ENCODE measurements at places on chromosomes 1 and 21.

GRCh38 chr1:222384531-222384930, 163.4 kb downstream of the HHIPL2 start:
- no peak for DNase-seq

- no peak for DNase-seq
These were observed 157.6 kb downstream of the CACNA1E start for GRCh38 chr1:181640956-181641355.

DNA sequence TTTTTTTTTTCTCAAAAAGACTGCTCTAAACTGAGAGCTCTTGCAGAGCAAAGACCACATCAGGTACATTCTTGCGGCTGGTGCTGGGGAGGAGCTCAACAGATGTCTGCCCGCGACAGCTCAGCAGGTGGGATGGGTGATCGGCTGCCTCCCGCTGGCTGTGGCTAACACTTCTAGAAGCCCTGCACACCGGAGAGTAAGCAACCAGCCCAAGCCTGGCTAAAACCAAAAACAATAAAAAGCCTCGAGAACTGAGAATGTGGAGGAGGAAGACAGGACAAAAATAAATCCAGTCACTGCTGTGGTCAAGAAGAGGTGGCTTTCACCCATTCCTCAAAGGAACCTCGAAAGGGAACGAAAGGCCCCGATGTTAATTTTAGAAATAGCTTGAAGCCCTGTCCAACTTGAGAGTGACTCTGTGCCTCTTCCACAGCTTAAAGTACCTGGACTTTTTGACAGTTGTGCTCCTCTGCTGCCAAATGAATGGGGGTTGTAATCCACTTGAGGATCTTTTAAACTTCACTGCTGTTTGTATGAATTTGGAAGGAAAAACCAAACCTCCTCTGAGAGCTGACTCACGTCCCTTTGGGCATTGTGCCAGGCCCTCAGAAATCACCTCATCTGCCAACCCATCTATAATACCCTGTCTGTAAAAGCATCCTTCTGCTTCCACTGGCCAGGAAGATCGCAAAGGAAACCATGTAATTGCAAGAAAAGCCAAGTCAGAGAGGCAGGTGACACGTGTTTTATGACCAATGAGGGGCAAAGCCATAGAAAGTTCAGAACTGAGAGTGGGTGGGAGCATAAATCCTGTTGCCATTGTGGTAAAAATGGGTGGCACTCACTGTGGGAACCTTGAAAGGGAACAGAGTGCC, 78.6 kb downstream of the KCNN3 start:
- no peak for DNase-seq

DNA sequence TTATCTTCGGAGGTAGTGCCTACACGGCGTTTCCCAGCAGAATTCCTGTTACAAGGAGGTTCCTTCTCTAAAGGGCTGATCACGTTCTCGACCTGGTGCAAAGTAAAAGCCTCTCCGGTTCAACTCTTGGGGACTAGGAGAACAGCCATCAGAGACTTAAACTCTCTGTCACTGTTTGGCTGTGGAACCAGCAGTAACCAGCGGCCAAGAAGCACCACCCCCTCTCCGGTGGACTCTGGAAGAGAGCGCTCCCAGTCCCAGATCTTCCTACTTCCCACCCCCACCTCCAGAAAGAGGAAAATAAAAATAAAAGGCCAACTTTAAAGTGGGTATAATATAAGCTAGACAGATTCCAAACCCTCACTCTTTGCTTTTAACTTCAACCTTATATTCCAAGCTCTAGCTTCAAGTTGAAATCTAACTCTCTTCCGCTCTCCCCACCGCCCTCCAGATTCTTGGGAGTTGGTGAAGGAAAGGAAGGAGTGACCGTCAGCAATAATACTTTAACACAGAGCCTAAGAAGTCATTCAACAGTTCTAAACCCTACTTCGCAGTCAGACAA, 2.9 kb downstream of the BRINP3 start:
- DNase-seq = no peak

DNA sequence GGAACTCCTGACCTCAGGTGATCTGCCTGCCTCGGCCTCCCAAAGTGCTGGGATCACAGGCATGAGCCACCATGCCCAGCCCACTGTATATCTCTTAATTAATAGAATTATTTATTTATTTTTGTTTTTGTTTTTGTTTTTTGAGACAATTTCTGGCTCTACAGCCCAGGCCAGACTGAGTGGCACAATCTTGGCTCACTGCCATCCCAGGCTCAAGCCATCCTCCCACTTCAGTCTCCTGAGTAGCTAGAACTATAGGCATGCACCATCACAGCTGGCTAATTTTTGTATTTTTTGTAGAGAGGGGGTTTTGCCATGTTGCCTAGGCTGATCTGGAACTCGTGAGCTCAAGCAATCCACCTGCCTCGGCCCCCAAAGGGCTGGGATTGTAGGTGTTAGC, 15.7 kb upstream of the WDTC1 start:
- DNase-seq = no peak

GRCh38 chr1:9075022-9075421, 5.6 kb upstream of the SLC2A5 start:
- peak; percentile 68 for DNase-seq

GRCh38 chr1:173161510-173162221, 45.5 kb downstream of the TNFSF4 start:
- DNase-seq = no peak

DNA sequence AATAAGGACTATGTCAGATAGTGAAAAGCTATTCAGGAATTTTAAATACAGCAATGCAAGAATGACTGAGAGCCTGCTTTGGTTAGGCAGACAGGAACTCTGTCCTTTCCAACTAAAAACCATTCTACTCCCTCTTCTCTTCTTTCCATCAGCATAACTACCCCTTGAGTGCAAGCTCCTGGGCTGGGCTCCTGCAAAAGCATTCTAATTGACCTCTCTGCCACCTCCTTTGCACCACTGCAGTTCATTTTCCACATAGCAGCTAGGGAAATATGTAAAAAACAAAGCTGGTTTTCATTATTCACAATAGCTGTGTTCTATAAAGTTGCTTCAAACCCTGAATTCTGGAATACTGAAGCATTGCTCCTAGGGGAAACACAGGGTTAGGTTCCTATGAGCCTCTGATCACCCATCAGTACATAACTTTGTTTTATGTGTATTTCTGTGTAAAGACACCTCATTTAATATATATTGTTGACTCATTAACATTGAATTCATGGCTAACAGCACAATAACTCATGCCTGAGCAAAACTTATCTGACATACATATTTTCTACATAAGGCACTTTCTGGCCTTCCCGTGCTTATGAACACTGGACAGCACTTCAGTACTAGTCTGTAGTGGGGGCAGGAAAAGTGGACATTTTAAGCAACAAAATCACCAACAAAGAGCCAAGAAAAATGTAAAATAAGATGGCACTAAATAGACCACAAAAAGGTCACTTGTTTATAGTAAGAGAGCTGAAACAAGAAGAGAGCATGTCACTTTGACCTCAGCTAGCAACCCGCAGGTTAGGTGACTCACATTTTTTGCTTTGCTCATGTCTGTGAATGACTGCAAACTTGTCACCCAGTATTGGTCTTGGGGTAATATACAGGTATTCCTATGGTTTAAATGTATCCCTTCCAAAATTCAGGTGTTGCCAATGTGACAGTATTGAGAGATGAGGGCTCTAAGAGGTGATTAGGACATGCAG, 57.9 kb upstream of the IRF2BP2 start:
- no peak for DNase-seq

GRCh38 chr1:74772945-74773344, 40.0 kb downstream of the TYW3 start:
- no peak for DNase-seq

DNA sequence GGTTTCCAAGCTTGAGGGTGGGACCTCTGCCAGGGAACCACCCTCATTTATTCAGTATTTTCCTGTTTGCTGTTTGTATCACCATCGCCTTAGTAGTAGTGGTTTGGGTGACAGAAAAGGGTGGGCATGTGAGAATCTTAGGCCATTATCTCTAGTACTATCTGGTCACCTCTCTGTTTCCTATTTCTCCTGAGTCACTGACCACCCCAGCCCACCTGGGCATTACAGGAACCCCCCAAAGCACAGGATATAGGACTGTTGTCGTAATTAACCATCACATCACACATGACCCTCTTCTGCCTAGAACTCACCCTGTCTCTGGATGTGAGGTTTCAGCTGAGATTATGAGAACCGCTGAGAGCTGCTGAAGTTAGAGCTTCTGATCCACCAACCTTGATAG, 60.4 kb downstream of the IL23R start:
- no peak for DNase-seq

- DNase-seq = no peak
These were observed 35.6 kb downstream of the ADARB1 start for GRCh38 chr21:45109831-45110492.

- DNase-seq = peak; percentile 36
These were observed 1021.5 kb upstream of the ADGRL2 start for GRCh38 chr1:80779275-80779674.

GRCh38 chr1:241611063-241611462, 29.1 kb downstream of the CHML start:
- DNase-seq = no peak

GRCh38 chr1:58155418-58156123, 391.0 kb downstream of the OMA1 start:
- no peak for DNase-seq

DNA sequence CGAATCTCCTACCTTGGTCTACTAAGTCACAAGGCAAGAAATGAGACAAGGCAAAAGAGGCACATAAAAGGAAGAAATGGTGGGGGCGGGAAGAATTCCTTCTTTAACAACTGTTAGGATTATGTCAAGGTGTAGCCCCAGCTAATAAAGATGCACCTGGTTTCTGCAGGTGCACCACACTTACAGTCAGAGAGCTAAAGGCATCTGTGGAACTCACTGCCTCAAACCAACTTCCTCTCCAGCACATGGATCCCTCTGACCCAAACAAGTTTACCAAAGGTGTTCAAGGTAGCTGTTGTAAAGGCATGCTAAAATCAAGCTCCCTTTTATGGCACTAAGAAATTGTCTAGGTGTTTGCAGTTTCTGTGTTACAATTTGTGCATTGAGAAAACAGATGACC, 38.1 kb downstream of the TGFBR3 start:
- no peak for DNase-seq

DNA sequence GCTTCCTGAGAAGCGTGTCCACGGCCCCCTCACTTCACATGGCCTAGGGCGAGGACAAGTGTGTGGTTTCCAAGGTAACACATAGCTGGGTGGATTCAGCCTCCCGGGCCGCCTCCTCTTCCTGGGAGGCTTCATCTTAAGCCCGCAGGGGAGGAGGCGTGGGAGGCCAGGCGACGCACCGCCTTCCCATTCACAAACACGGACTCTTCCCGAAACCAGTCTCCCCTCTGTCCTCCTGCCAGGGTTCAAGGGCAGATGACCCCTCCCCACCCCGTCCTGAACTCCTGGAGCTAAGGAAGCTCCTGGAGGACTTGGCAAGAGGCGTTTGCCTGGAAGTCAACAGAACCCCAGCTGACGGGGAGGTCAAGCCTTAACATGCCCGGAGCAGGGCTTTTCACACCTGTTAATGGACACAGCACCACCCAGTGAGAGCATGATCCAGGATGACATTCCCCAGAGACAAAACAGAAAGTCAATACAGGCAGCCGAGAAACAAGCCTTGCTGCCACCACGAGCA, 56.7 kb downstream of the KCNN3 start:
- DNase-seq = no peak

- no peak for DNase-seq
These were observed 25.8 kb downstream of the FAM151A start for GRCh38 chr1:54597455-54598030.

GRCh38 chr1:204685236-204686006, at the start of gene LRRN2:
Gene LRRN2 (minus strand): TSS chr1:204685738. CDS start chr1:204619992, 65,746 bp downstream.
- DNase-seq = peak; percentile 75

- DNase-seq = no peak
These were observed 57.7 kb downstream of the NTNG1 start for GRCh38 chr1:107198561-107198960.

GRCh38 chr1:66439031-66439740, 94.8 kb upstream of the SGIP1 start:
- DNase-seq = no peak

- DNase-seq = peak; percentile 55
These were observed 321.5 kb downstream of the NPHP4 start for GRCh38 chr1:5670590-5671350.

DNA sequence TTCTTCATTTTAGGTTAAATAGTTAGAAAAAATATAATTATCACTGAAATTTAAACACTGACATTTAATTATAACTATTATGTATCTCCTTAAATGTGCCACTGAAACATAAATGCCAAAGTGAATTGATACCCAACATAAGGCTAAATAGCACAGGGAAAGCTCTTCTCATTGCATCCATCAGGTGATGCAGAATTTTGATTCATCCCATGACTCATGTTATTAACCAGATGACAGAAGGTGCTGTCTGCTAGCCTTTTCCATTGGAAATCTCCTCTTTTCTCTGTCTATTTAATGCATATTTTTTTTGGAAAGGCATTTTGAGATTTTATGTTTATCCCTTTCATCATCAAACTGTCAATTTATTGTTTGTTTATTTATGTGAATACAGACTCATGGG, 136.8 kb downstream of the KCNK2 start:
- no peak for DNase-seq

DNA sequence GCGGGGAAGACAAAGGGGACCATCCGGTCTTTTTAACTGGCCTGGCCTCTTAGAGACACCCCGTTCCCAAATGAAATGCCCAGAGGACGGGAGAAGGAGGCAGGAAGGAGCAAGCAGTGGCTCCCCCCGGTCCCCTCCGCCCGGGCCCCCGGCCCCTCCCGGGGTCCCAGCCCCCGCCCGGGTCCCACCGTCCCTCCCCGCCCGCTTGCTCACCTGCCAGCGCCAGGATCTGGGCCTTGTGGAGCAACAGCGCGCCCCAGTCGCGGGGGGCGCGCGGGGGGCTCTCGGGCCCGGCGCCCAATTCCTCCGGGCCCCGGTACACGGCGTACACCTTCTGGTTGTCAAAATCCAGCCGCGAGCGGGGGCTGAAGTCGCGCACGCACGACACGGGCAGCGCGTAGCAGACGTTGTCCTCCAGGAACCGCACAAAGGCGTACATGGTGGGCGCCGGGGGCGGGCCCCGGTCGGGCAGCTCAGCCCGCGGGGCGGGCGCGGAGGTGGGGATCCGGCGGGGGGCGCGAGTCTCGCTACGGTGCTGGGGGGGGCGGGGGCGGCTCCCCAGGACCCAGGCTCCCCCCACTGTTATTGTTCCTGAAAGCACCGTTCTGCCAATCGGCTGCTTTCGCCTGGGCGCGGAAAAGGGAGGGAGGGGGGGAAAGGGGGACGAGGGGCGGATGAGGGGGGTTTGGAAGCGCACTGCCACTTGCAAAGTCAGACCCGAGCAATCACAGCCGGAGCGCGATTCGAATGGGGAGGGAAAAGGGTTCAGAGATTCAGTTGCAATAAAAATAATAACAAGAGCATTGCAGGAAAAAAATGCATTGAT, at the start of gene BEND5:
BEND5 (minus strand) TSS at position 499 of the 826 bp plus-strand sequence; CDS start at position 439, 60 bp downstream.
- DNase-seq = peak; percentile 80

DNA sequence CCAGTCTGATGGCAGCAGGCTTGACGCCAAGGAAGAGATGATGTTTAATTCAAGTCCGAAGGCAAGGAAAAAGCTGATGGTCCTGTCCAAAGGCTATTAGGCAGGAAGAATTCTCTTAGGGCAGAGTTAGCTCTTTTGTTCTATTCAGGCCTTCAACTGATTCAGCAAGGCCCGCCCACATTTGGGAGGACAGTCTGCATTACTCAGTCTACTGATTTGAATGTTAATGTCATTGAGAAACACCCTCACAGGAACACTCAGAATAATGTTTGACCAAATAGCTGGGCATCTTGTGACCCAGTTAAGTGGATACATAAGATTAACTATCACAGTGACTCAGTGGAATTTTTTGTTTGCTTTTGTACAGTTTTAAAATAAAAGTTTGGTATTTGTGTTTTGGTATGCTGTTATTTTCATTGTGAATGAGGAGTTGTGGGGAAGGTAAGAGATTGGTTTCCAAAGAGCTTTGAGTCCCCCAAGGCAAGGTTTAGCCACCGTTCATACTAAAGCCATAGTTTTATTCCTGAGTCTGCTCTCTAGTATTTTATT, 1.7 kb upstream of the ZNF691 start:
- DNase-seq = no peak

GRCh38 chr1:1245817-1246576, 525 bp downstream of the C1QTNF12 start:
- DNase-seq = no peak
